Type B pancreatic cell (in vitro differentiated cells): ENCODE measurements at places on chromosomes 1 and 21.

- DNase-seq = no peak
Observed at GRCh38 chr1:93253516-93253915, 73.0 kb downstream of the CCDC18 start.

DNA sequence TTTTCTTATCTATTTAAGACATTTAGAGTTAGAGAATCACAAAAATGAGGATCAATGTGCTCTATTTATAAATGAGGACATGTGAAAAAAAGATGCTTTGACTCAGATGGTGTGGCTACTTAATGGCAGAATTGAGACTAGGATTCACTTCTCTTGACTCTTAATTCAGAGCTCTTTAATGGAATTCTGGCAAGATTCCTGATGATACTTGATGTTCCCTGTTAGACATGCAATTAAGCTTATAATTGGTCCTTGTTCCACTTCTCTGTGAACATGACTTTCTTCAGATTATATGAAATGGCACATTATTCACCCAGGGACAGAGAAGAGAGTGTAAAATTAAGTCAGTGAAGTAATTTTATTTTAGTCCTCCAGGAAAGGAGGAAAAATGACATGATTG is 165.3 kb downstream of the LRRC7 start:
- no peak for DNase-seq

DNA sequence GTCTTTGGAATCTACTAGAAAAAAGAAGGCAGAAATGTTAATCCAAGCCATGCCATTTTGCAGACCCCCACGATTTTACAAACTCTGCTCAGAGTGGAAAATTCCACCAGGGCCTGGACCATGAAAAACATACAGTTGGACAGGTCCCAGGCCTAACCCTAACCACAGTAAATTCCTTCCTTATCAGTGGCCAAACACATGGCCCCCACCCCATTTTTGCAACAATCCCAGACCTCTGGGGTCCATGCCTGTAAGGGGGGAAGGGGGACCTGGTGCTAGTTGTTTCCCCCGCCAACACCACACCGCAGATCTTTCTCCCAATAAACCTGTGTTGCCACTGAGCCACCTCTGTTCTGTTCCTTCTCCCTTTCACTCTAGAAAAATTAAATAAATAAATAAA is 1352.7 kb downstream of the AMY1C start:
- no peak for DNase-seq

DNA sequence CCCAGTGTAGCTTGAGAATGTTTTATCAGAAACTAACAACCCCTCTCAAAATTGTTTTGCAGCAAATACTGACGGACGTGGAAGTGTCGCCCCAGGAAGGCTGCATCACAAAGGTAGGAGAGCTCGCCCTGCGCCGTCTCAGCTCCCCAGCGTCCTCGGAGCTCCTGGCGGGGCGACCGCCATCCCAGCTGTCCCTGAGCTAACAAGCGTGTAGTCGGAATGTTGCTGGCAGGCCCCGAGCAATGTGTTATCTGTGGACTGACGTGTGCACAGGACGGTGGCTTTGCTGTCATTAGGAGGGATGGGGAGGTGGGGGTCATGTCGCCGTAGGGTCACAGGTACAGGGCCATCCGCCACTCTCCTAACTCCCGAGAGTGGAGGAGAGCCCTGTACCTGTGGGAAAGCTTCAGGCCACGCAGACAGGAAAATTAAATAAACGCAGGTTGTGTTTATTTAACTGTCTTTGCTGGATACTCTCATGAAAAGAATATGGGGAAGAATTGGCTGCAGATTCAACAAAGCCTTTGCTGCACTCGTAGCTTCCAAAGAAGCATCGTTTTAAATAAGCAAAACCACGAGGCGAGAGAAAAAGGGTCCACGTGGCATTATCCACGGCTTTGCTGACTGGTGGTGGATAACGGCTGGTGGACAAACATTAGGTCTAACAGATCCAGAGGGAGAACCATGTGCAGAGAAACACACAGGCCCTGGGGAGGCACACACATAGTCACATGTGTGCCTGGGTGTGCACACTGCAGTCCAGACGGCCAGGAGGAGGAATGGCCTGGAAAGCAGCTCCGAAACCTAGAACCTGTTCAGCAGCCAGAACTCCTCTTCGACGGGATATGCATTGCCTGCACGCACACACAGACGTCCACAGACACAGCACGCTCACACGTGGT is 175.3 kb downstream of the PRDM16 start:
- no peak for DNase-seq

GRCh38 chr1:219699870-219700269 is 87.0 kb upstream of the ZC3H11B start:
- no peak for DNase-seq

GRCh38 chr1:200294241-200294640 is 115.6 kb downstream of the ZNF281 start:
- DNase-seq = no peak

DNA sequence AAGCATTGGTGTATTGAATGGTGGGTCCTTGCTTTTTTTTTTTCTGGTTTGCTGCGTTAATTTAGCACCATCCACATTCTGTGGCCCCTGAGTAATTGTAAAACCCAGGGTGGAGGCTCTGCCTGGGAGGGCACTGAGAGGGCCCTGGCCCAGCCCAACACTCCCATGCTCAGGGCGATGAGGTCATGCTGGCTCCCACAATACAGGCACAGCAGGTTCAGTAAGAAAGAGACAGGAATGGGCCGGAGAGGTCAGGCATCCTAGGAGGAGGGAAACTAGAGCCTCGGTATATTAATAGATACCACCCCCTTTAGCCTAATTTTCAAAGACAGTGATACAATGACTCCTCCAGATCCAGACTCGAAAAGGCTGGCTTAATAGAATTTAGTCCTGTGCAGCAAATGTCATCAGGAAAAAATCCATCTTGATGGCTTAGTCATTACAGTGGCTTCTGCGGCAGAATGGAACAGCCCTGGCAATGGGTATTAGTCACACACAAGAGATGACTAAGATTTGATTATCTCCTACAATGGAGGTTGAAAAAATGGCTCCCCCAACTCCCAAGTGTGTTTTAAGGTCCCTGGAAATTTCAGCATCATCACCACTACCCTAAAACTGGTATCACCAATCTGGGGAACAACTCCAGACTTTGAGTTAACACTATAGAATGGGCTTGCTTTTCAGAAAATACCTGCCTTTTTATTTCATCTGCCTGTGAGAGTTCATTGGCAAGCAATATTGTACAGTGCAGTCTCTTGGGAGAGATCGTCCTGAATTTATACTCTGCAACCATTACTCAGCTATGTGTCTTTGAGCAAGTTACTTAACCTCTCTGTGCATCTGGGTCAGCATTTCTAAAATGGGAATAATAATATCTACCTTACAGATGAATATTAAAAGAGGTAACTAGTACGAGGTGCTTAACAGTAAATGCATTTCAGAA is 43.9 kb upstream of the LYST start:
- DNase-seq = no peak

GRCh38 chr1:161910604-161911003 is 113.1 kb downstream of the OLFML2B start:
- no peak for DNase-seq

DNA sequence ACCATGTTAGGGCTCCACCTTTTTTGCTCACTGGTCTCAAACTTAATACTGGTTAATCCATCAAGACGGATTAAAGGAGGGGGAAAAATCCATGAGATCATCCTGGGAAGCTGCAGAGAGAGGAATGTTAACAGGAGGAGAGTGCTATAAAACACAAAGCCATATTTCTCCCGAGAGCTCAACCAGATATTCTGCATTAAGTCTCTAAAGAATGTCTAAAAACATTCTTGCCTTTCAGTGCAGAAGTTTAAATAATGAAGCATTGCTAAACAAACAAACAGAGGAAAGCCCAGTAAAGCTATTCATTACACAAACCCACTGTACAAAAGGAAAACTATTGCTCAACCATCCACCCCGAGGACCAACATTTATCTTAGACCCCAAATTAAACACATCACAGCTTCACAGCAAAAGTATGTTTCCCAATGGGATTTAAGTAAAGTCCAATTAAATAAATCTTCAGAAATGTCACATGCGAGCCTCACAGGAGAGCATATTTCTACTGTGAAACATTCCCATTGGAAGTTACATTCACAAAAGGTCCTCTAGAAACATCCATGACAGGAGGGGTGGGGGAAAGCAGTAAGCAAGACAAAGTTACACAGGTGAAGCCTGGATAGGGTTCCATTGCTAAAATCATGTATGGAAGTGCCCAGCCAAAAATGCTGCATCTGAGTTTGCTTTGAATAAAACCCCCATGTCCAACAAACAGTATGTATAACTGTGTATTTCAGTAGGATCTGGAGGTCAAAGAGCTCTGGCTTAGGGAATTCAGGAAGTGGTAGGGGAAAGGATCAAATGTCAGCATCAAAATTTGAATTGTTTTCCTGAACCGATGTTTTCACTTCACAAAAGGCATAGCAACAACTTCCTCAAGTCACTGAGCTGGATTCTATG is 23.3 kb downstream of the DUSP10 start:
- DNase-seq = no peak

GRCh38 chr1:174276087-174276486 is 116.8 kb downstream of the RABGAP1L start:
- DNase-seq = no peak

DNA sequence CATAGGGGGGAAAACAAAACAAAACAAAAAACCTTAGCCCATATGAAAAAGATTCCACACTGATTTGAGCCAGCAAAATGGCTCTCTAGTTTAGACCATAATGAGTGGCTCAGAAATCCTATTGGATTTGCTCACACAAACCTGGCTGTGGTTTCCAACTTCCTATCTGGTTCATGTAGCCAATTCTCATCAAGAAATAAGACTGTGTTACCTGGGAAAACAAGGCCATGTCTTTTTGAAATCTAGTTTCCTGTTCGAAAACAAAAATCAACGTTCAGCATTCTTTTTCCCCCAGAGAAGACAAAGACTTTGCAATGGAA is 69.2 kb downstream of the TBX15 start:
- no peak for DNase-seq

- no peak for DNase-seq
Observed at GRCh38 chr1:163104385-163105099, 35.4 kb downstream of the RGS4 start.

DNA sequence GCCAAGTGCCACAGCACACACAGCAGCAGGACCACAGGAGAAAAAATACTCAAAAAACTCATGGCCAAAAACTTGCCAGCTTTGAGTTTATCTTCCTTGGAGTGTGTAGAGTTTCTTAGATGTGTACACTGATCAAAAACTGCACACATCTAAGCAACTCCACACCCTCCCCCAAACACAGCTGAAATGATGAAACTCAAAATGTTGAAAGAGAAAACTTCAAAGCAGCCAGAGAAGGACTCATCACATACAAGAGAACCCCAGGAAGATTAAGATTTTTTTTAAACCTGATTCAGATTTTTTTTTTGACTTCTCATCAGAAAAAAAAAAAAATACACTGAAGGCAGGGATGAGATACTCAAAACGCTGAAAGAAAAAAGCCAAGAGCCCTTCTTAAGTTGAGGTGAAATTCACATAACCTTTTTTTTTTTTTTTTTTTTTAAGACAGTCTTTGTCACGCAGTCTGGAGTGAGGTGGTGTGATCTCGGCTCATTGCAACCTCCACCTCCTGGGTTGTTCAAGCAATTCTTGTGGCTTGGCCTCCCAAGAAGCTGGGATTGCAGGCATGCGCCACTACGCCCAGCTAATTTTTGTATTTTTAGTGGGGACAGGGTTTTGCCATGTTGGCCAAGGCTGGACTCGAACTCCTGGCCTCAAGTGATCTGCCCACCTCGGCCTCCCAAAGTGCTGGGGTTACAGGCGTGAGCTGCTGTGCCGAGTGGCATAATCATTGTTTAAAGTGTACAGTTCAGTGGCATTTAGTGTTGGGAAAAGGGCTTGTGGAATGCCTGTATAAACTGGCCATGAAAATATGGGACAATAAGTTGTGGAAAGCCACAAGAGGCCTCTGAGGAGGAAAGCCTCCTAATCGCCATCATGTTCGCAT is 20.9 kb upstream of the PDXK start:
- no peak for DNase-seq

DNA sequence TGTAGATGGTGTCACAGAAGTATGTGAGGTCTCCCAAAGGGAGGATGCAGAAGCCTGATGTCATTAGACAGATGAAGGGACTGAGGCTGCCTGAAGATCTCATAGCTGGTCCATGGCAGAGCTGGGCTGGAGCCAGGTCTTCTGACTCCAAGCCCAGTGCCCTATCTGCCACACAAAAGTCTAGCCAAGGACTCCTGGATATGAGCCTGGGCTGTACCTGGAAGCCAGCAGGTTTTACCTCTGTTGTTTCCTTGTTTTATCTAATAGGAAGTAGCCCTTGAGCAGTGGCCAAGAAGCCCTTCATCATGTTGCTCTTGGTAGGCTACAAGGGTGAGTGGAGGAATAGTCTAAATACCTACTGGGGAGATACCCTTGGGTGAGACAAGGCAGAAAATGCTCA is 74.4 kb upstream of the SLC44A3 start:
- no peak for DNase-seq

GRCh38 chr1:209302779-209303568 is 280.5 kb upstream of the CAMK1G start:
- no peak for DNase-seq

DNA sequence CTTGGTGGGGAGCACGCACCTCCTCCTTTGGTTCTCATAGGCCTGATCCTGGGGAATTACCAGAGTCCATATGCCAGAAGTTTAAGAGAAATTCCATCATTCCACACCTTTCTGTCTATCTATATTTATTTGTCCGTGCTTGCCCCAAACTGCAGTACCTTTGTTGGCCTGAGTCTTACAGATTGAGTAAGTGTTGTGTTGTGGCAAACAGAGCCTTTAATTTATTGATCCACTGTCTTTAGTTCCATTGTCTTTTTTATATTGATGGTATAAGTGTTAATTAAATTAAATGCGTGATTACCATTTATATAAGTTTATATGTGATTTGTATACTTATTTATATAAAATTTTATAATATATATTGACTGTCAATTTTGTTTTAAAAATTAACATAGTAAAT is 4.9 kb downstream of the SH3BGR start:
- DNase-seq = no peak

GRCh38 chr1:20711285-20712214 is 6.3 kb downstream of the KIF17 start:
- DNase-seq = no peak

DNA sequence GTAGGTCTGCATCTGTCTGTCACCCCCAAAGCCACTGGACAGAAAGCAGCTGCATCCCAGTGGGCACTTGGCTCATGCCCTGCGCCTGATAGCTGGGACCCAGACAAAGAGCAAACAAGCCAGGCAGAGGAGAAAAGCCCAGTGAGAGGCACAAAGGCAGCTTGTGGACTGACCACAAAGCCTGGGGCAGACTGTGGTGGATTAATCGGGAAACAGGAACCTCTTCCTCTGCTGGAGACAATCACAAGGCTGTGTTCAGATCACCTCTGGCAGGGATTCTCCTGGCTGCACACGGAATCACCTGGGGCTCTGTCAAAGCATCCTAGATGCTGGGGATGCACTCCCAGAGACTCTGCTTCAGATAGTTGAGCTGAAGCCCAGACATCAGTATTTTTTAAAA is 15.2 kb upstream of the GJB5 start:
- DNase-seq = no peak
